ENCODE measurements at places on chromosomes 13 and 19.

- DNase-seq: no peak
Observed at GRCh38 chr13:49455007-49455398, 10.9 kb downstream of the SETDB2 start.

- DNase-seq: no peak
Observed at GRCh38 chr19:8269724-8270123, 38.4 kb downstream of the CD320 start.

GRCh38 chr13:44131069-44131614 lies 242.5 kb upstream of the SERP2 start:
- DNase-seq: no peak

DNA sequence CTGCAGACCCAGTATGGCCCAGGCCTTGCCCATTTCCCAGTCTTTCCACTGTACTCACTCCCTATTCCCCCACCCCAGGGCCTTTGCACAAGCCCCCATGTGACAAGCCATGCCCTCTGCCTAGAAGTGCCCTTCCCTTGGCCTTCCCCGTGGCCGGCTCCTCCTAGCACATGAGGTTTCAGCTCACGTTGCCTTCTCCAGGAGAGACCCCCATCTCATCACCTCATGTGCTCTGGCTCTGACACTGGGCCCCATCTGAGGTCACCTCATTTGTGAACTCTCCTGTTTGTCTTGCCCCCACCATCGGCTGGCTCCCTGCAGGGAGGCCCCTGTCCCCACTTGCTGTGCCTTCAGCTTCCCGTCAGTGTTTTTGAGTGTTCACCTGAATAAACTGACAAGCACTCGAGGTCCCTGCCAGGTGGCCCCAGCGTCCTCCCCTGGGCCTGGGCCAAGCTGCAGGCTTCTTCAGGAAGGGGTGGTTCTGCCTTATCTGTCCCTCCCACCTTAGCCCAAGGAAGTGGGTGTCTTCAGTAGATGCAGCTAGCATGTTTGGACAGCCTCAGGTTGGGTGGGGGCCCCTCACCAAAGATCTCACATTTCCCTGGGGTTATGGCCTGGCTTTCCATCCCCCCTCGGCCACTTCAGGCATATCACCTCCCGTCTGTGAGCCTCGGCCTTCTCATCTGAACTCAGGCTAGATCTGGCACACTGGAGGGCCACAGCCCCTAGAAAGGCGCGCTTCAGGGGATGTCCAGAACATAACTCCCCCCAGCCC lies 3.8 kb upstream of the SLC25A42 start:
- DNase-seq: no peak

GRCh38 chr13:80116107-80116506 lies 224.8 kb downstream of the SPRY2 start:
- peak; percentile 76 for DNase-seq

DNA sequence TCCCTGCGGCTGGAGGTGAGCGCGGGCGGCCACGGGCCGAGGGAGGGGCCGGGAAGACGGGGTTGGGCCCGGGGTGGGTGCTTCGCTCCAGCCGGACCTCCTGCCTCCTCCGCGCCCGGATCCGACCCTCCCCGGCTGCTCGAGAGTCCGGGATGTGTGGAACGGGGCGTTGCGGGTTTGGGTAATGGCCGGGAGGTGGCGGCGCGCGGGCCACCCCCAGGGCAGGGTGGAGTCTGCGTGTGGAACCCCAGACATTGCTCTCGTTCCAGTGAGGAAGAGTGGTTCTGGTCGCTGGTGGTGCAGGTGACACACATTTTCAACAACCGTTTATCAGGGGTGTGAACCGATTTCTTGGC lies 38.8 kb downstream of the ARHGEF7 start:
- DNase-seq: no peak

DNA sequence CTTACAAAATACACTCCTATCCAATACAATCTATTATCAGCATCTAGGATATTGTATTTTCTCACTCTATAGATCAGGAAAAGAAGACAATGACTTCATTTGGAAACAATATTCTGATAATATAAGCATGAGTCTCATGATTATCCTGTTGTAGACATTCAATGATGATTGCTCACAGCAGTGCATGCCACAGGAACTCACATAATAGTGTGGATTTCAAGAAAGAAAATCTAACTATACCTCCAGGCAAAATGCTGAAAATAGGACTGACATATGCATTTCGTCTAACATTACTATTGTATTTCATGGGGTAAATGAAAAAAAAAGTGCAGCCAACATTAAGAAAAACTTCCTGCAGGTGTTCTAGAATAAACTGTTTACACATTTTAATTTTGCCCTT lies 122.6 kb downstream of the POSTN start:
- DNase-seq: peak; percentile 69

Data from choroid plexus epithelial cell (primary cell).